IPS-NIHi11 (cell line): ENCODE measurements at places on chromosomes 4 and X.
A peak's percentile ranks its signal among the peaks of the same experiment; 100 is the strongest.

DNA sequence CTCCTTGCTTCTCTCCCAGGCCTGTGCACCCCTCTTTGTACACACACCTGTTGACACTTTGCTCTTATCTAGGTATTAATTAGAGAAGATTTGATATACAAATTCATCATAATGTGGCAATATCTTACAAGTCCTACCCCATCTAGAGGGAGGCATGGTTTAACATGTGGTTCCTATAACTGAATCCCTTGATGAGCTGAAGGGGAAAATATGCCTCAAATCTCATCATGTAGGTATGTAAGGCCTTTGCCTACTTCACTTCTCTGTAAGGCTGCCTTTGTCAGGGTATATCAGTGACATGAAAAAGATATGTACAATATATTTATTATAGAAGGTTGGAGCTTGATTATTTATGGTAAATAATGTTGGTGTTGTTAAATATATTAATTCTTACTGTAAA lies 31.9 kb downstream of the HTR2C start:
- DNase-seq: no peak

DNA sequence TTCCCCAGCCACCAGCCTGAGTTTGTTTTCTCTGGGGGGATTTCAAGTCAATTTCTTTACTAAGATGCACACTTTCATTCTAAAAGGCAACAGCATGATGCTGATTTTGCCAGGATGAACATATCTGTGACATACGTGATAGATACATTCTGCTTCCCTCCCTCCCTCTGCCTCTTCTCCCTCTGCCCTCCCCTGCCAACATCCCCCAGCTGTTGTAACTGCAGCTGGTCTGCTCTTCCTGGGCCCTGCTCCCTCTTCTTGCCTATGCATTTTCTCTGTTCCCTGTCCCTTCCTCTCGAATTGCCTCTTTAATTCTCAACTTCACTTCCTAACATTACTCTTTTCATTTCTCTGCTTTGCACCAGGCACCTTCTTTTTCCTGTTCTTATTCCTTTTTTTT lies 83.4 kb downstream of the AASDH start:
- no peak for DNase-seq

DNA sequence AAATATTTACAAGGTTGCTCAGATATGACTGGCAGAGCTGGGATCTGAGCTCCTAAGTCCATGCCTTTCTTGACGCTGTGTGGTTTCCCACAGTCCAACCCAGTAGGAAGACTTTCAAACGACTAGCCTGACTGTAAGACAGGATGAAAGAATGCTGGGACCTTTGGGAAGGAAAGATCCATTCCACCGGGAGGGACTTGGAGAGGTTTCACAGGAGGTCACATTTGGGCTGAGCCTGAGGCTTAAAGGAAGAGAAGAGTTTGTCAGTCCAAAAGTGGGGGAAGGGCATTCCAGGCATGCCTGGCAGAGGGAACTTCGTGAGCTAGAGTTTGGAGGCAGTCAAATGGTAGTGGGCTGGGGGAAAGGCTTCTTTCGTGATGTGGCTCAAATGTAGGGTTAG lies 1.5 kb downstream of the STARD8 start:
- peak; percentile 29 for DNase-seq

DNA sequence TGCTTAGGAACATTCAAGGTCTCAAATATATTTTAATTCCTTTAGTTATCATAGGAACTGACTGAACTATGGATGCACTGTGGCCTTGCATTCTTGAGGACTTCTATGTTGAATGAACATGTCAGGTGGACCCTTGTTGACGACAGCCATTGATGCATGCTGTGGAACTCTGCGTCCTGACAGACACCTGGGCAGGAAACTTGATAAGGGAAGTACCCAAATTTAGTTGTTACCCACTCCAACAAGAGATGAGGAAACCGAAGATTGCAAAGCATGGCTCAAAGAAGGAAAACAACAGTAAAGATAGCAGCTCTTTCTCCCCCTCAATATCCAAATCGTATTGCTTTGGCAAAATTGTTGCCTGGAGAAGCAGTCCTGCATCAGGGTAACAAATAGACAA lies 540.0 kb upstream of the NR3C2 start:
- DNase-seq: no peak

DNA sequence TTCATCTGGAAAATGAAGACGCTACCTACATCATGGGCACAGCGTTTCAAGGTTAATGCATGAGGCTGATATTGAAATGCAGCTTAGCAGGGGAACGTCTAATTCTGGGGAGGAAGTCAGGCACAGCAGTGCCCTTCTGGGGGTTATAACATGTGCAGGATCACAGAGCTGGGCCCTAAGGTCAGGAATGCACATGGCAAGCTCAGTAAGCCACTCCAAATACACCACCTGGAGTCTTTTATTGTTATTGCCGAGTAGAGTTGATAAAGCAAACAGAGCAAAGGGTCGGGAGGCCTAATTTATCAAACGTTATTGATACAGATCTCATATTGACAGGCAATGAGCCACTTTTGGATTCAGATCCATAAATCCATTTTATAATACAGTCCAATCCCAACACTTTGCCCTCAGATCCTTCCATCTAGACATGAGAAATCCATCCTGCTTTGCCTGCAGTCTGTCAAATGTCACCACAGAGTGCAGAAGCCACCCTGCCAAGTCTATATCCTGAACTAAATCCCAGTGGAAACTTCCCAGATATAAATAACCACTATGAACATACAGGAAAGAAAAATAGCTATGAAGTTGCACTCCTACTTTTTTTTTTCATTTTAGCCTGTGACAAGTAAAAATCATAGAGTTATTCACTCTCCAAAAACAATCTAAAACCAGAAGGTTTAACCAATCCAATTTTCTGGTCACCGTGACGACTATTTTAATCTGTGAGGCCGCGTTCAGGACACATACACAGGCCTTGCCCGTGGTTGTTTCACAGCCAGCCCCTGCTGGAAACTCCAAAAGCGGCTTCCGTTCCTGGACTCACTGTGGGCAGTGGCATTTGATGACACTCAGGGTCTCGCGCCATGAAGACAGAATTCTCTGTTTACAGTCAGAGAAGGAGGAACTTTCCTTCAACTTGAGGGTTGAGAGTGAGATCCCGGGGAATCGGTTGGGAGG lies 335.4 kb downstream of the DHX15 start:
- no peak for DNase-seq

- DNase-seq: no peak
Observed at GRCh38 chr4:113556382-113557134, 205.0 kb downstream of the CAMK2D start.

- DNase-seq: no peak
Observed at GRCh38 chr4:150342945-150343344, 239.0 kb upstream of the MAB21L2 start.

DNA sequence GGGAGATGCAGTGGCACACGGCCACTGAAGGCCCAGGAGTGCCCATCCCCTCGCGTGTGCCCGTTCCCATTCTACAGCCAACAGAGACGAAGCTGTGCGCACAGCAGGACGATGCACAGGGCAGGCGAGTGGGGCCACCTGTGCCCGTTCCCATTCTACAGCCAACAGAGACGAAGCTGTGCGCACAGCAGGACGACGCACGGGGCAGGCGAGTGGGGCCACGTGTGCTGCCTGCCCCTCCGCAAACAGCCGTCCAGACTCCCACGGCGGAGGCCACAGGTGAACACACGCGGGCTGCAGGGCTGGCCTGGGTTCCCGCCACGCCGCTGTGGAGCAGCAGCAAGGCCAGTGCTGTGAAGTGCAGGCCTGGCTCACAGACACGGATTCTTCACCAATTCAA lies 32.0 kb downstream of the GAK start:
- DNase-seq: no peak

GRCh38 chrX:2521927-2522386 lies 21.2 kb upstream of the DHRSX start:
- DNase-seq: no peak

DNA sequence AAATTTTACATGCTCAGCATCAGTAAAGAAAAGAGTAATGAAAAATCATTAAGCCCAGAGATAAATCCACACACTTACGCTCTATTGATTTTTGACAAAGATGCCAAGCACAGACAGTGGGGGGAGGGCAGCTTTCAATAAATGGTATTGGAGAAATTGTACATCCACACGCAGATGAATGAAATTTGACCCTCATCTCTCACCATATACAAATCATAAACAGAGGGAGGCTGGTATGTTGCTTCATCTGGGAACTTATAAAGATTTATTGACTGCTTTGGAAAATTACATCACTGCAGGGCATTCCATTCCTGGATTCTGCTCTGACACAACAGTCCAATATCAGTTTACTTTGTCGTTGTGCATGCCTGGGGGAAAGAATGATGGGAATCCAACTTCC lies 58.4 kb upstream of the XAGE1A start:
- DNase-seq: no peak

DNA sequence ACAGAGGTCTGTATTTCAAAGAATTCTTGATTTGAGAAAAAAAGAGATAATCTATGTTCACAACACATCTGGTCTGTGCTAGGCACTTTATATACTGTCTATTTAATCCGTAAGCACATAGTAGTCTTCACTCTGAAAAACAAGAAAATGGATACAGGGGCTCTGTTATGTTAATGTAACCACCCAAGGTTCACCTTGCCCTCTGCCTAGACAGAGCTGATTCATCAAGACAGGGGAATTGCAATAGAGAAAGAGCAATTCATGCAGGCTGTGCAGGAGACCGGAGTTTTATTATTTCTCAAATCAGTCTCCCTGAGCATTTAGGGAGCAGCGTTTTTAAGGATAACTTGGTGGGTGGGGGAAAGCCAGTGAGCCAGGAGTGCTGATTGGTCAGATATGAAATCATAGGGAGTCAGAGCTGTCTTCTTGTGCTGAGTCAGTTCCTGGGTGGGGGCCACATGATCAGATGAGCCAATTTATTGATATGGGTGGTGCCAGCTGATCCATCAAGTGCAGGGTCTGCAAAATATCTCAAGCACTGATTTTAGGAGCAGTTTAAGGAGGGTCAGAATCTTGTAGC lies 92.9 kb upstream of the TNIP3 start:
- no peak for DNase-seq
